ENCODE measurements at places on chromosomes 11 and 22.
A peak's percentile ranks its signal among the peaks of the same experiment; 100 is the strongest.

DNA sequence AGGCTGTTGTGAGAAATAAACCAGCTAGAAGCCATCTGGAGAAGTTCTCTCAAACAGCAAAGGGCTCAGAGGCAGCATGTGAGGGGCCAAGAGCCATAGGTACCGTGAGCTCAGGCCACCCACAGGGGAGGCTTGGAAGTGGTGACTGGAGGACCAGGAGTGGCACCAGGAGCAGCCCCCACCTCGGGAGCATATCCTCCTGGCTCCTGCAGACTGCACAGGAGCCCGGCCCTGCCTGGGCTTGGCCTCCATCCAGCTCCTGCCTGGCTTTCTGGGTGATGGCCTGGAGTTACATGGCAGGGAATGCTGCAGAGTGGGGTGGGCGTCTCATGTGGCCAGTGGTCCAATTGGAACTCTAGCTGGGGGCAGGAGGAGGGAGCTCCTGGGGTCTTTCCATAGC is 4.2 kb upstream of the MPPED1 start:
- no peak overlapping the region for H3K4me3 ChIP-seq
- DNase-seq: no peak
- peaks cover 9% of the 10 kb centered on the region for H3K27me3 ChIP-seq

- no peak overlapping the region for H3K4me3 ChIP-seq
- H3K27me3 ChIP-seq: no peaks in the 10 kb centered on the region
- no peaks in the 10 kb centered on the region for H3K4me1 ChIP-seq
- H3K36me3 ChIP-seq: no peaks in the 10 kb centered on the region
- H3K27ac ChIP-seq: no peak overlapping the region
- DNase-seq: no peak
Measured at GRCh38 chr11:122963961-122964360, 17.7 kb downstream of the BSX start.

- H3K27me3 ChIP-seq: peaks cover 76% of the 10 kb centered on the region
- no peak for DNase-seq
- H3K4me1 ChIP-seq: peaks cover 18% of the 10 kb centered on the region
Measured at GRCh38 chr11:31800398-31801265, 10.5 kb downstream of the PAX6 start.

DNA sequence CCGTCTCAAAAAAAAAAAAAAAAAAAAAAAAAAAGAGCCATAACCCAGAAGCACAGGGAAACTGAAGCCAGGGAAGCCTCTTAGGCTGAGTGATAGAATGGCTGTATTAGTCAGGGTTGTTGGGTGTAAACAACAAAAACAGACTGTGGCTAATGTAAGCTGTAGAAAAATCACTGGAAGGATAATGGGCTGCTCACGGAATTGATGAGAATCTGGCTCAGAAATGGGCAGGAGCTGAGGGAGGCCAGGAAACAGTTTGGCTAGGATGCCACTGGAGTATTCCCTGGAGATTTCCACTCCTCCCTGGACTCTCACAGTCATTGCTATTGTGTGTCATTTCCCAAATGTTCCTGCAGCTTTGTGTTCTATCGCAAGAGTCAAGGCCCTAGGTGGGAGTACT is 22.4 kb downstream of the SLC22A6 start:
- DNase-seq: no peak
- no peaks in the 10 kb centered on the region for H3K4me1 ChIP-seq
- no peaks in the 10 kb centered on the region for H3K27me3 ChIP-seq
- H3K36me3 ChIP-seq: no peaks in the 10 kb centered on the region
- no peak overlapping the region for H3K4me3 ChIP-seq
- no peak overlapping the region for H3K27ac ChIP-seq

- DNase-seq: no peak
- no peak overlapping the region for H3K4me3 ChIP-seq
Measured at GRCh38 chr11:41921746-41922390, 462.4 kb upstream of the LRRC4C start.

- peak overlapping the region; percentile 30 for H3K4me3 ChIP-seq
- H3K4me1 ChIP-seq: peaks cover 99% of the 10 kb centered on the region
- H3K27me3 ChIP-seq: no peaks in the 10 kb centered on the region
- peak overlapping the region; percentile 64 for H3K27ac ChIP-seq
- DNase-seq: peak; percentile 22
Measured at GRCh38 chr22:23219822-23220484, 39.6 kb downstream of the BCR start.

DNA sequence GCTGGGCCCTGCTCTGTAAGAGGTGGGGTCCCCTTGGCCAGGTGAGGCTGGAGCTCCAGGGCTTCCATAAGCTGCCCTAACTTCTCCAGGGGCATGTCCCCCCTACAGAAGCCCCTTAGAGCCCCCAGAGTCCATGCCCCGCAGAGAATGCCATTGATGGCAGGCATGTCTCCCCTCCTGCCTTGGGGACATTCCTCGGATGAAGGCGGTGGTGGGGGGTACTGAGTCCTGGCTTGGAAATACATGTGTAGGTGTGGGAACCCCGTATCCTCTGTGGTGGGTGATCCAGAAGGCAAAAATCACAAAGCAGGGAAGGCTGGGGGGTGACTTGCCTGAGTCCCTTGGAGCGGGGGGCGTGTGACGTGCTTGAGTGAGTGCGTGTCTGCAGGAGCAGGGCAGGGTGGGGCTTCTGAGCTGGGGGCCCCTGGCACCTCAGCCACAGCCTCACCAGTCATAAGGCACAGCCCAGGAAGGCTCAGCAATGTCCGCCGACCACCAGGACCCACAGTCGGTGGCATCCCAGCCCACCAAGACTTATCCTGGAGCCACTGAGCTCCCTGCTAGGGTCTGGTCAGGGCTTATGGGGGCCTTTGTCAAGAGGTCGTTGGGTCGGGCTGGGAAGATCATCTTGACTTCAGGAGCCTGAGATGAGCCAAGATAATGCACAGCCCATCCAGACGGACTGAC is 69.8 kb upstream of the KCNQ1OT1 start:
- H3K4me1 ChIP-seq: peaks cover under 1% of the 10 kb centered on the region
- H3K27me3 ChIP-seq: no peaks in the 10 kb centered on the region
- H3K36me3 ChIP-seq: no peaks in the 10 kb centered on the region
- H3K27ac ChIP-seq: no peak overlapping the region
- DNase-seq: no peak
- no peak overlapping the region for H3K4me3 ChIP-seq

DNA sequence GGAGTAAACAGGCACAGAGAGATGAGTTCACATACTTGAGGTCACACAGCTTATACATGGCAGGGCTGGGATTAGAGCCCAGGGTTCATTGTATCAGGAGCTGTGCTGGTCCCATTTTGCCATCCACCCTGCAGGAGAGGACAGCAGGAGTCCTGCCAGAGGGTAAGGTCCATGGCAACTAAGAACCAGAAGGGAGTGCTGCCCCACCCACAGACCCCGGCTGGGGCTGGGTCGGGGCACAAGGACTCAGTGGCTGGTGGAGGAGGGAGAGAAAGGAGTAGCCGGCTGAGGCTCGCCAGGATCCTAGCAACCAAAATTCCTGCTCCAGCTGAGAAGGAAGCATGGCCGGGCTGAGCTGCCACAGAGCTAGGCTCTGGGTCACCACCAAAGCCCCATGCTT is 25.9 kb upstream of the TP53I11 start:
- H3K36me3 ChIP-seq: no peaks in the 10 kb centered on the region
- DNase-seq: no peak
- H3K4me1 ChIP-seq: peaks cover 47% of the 10 kb centered on the region
- H3K27me3 ChIP-seq: no peaks in the 10 kb centered on the region
- no peak overlapping the region for H3K27ac ChIP-seq
- H3K4me3 ChIP-seq: no peak overlapping the region

DNA sequence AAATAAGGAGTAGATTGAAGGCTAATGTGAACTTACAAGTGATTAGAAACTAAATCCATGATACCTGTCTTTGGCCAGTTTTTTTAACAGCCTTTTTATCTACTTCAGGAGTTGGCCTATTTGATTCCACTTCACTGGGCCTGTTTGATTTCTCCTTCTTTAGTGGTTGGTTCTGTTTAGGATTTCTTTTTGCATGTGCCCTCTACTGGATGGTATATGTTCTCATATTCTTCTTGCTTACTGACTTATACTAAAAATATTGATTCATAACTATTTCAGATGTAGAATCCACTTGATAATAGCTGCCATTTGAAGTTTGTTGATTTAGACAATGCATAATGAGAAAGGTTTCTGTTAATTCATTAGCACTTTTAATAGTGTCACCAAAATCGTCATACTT is 53.9 kb downstream of the USP47 start:
- no peak overlapping the region for H3K4me3 ChIP-seq
- no peaks in the 10 kb centered on the region for H3K4me1 ChIP-seq
- no peaks in the 10 kb centered on the region for H3K36me3 ChIP-seq
- H3K27ac ChIP-seq: no peak overlapping the region
- no peaks in the 10 kb centered on the region for H3K27me3 ChIP-seq
- DNase-seq: no peak

DNA sequence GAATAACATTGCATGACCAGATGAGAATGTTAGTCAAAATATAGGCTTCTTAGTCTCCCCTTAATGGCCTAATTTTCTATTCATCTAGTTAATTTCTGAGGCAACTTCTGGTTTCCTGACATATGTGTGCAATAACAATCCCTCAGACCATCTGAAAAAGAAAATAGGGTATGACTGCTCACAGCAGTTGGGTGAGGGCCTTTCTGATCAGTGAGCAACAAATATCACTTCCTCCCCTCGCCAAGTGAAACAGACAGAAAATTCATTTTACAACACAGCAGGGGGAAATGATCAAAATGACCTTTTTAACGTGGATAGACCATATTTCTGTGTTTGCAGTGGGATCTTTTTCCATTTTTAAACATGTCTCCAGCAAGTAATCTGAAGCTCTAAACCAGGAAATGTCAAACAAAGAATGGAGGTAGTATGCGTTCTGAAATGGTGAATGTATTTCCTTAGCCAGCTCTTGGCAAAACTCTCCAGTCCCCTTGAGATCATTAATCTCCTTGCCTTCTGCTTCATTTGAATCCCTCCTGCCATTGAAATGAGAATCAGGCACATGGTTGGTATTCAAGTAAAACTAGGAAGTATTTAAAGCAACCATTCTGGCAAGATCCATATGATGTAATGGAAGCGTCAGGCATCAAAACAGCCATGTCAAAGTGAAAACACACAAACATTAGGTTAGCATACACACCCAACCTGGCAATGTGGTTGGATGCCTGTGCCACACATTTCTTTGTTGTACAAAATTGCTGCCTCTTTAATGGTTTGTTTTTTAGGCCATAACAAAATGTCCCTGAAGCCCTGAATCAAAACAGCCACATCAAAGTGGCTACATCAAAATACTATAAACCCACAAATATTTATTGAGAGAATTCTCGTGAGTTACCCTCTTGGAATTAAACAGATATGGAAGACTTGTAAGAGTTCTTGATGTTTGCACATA is 100.1 kb downstream of the SLC1A2 start:
- no peak overlapping the region for H3K27ac ChIP-seq
- DNase-seq: no peak
- no peaks in the 10 kb centered on the region for H3K27me3 ChIP-seq
- H3K4me1 ChIP-seq: peaks cover 16% of the 10 kb centered on the region
- H3K4me3 ChIP-seq: no peak overlapping the region

DNA sequence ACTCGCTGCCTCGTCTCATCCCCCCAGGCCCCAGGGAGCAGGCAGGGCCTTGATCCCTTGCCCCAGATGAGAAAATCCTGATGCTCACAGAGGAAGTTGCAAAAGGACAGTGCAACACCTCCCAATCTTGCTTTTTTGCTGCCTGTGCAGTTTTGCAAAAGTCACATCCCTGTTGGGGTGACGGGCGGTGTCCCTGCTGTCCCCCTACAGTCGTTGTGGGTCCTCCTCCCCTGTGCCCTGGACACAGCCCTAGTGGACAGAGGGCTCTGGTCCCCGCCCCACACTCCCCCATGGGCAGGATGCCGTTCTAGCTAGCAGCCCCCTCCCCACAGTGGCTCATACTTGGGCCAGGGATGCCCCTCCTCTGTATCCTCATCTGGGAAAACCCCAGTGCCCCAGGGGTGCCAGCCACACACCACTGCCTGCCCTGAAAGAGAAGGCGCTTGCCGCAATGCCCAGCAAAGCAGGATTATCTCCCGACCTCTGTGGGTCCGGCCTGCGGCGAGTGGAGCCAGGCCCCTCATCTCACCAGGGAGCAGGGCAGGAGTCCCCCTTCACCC is 18.4 kb upstream of the CTSD start:
- DNase-seq: no peak
- no peaks in the 10 kb centered on the region for H3K27me3 ChIP-seq
- H3K36me3 ChIP-seq: no peaks in the 10 kb centered on the region
- H3K4me1 ChIP-seq: no peaks in the 10 kb centered on the region
- no peak overlapping the region for H3K27ac ChIP-seq

- peaks cover 57% of the 10 kb centered on the region for H3K4me1 ChIP-seq
- H3K36me3 ChIP-seq: no peaks in the 10 kb centered on the region
- no peak overlapping the region for H3K27ac ChIP-seq
- H3K4me3 ChIP-seq: no peak overlapping the region
- DNase-seq: no peak
- no peaks in the 10 kb centered on the region for H3K27me3 ChIP-seq
Measured at GRCh38 chr11:35241531-35241930, 102.6 kb downstream of the CD44 start.

GRCh38 chr11:65102142-65103095 is 6.4 kb downstream of the VPS51 start:
- no peak overlapping the region for H3K4me3 ChIP-seq

GRCh38 chr22:32318361-32318760 is 39.3 kb upstream of the RFPL3 start:
- no peak overlapping the region for H3K4me3 ChIP-seq
- H3K27ac ChIP-seq: no peak overlapping the region
- no peak for DNase-seq
- H3K4me1 ChIP-seq: no peaks in the 10 kb centered on the region

- no peaks in the 10 kb centered on the region for H3K27me3 ChIP-seq
- H3K36me3 ChIP-seq: no peaks in the 10 kb centered on the region
- no peak for DNase-seq
Measured at GRCh38 chr11:73195191-73196007, 22.7 kb upstream of the P2RY2 start.

- no peak overlapping the region for H3K4me3 ChIP-seq
- H3K27ac ChIP-seq: no peak overlapping the region
- no peaks in the 10 kb centered on the region for H3K36me3 ChIP-seq
- no peak for DNase-seq
- peaks cover 5% of the 10 kb centered on the region for H3K4me1 ChIP-seq
- H3K27me3 ChIP-seq: peaks cover 5% of the 10 kb centered on the region
Measured at GRCh38 chr11:1390569-1391164, 933 bp downstream of the BRSK2 start.

DNA sequence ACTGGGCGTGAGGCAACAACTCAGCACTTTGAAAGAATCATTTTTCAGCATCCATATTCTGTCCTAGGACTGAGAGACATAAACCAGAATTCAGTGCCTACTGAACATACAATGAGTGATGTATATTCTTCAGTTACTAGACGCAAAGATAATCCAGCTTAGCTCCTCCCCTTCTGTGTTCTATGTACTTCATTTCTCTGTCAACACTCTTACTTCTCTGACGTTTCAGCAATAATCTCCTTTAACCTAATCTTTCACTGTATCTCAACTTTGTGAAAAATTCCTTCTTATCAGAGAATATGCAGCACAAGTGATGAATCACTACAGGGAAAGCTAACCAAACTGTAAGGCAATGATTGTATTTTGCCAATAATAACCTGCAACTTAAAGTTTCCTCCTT is 2.5 kb upstream of the OR51B5 start:
- H3K4me3 ChIP-seq: no peak overlapping the region
- H3K27ac ChIP-seq: no peak overlapping the region
- no peaks in the 10 kb centered on the region for H3K27me3 ChIP-seq
- H3K36me3 ChIP-seq: no peaks in the 10 kb centered on the region
- no peak for DNase-seq
- H3K4me1 ChIP-seq: no peaks in the 10 kb centered on the region

GRCh38 chr11:61045271-61045670 is 57.0 kb upstream of the CD5 start:
- H3K4me3 ChIP-seq: no peak overlapping the region
- no peaks in the 10 kb centered on the region for H3K27me3 ChIP-seq
- no peak for DNase-seq
